ENCODE measurements at places on chromosomes 7 and 10.

- no peak for DNase-seq
These were observed 25.9 kb downstream of the TIMM23 start for GRCh38 chr10:45997994-45998763.

DNA sequence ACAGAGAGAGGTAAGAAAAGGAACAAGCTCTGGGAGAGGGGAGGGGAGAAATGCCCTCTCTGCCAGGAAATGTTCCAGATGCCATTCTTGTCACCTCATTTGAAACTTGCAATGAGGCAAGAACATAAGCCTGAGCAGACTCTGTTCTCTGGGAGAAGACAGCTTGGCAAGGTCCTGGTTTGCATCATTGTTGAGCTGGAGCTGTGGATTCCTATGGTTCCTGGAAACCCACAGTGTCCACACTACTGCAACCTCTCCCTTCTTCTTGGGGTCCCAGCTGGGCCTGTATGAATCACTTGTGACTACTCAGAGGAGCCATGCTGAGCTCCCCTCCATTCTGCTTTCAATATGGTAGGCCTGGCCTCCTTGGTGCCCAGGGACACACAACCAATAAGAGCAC is 60.8 kb upstream of the HECTD2 start:
- DNase-seq, result peak; percentile 98

- DNase-seq, result peak; percentile 48
These were observed 139.9 kb upstream of the ZNF438 start for GRCh38 chr10:31171402-31172083.

- no peak for DNase-seq
These were observed 905 bp downstream of the ASB13 start for GRCh38 chr10:5665373-5666007.

GRCh38 chr10:91012502-91012901 is 91.6 kb upstream of the ANKRD1 start:
- no peak for DNase-seq

DNA sequence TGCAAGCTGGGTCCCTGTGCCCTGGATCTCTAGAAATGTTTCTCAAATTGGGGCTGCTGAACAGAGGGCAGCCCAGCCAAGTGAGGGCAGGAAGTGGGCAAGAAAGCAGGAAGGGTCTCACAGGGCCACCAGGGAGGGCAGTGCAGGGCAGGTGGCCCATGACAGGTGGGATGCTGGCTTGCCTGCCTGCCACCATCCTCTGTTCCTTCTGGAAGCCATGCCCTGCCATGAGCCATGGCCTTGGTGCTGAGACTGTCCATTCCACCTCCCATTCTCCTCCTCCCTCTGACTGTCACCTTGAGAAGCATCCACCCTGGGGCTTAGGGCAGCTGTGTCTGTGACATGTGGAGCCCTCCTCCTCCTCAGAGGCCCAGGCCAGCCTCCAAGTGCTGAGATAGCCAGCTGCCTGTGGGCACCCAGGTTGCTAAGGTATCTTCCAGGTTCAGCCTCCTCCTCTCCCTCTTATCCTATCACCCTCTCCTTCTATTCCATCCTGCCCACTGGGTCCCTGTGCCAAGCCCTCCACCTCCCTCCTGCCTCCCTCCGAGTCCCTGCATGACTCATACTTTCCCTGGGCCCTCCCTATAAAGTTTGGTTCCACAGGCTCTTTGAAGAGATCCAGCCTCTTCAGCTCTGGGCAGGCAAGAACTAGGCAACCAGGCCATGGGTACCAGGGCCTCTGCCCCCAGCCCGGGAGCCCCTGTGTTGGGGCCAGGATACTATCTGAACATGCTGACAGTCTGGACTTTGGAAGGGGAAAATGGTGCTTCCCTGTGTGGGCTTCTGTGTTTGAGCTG is 1.3 kb downstream of the VSIR start:
- DNase-seq, result no peak

DNA sequence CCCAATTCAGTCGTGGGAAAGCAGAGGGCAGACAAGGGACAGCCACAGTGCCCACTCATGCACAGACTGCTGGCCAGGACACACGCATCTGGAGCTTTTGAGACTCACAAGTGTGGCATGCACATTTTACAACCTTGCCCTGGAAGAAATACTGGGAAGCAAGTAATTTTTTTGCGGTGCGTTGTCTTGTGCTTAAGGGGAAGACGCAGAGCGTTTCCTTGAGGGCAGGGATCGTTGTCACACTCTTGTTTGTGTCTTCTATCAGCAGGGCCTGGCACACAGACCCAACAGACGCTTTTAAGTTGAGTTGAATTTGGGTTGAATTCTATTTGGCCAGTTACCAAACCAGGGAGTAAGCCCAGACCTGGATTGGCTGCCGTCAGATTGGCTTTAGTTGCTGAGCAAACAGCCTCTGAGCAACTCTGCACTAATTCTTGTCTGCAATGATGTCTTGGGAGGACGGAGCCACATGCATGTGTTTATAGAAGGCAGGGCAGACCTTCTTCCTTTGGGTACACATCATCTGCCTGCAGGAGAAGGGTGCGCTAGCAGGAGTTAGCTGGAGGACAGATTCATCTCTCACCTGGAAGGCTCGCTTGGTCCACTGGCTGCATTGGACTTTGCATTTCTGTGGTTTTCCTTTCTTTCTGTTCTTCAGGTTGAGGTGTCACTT is 38.4 kb downstream of the IL2RA start:
- DNase-seq, result no peak

- DNase-seq, result no peak
These were observed 1.9 kb downstream of the TAS2R40 start for GRCh38 chr7:143223784-143224183.

- DNase-seq, result no peak
These were observed 679.2 kb downstream of the SDK1 start for GRCh38 chr7:3980300-3980643.

DNA sequence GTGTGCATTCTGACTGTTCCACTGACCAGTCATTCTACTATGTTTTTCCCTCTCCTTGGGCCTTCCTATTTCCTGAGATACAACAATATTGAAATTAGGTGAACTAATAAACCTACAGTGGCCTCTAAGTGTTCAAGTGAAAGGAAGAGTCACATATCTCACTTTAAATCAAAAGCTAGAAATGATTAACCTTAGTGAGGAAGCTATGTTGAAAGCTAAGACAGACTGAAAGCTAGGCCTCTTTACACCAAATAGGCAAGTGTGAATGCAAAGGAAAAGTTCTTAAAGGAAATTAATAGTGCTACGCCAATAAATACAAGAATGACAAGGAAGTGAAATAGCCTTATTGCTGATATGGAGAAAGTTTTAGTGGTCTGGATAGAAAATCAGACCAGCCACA is 5.7 kb upstream of the DYNC1I1 start:
- DNase-seq, result no peak

- no peak for DNase-seq
These were observed 299.1 kb downstream of the LHFPL3 start for GRCh38 chr7:104627516-104627915.

- no peak for DNase-seq
These were observed 87.4 kb downstream of the FOXL3 start for GRCh38 chr7:377080-378040.

DNA sequence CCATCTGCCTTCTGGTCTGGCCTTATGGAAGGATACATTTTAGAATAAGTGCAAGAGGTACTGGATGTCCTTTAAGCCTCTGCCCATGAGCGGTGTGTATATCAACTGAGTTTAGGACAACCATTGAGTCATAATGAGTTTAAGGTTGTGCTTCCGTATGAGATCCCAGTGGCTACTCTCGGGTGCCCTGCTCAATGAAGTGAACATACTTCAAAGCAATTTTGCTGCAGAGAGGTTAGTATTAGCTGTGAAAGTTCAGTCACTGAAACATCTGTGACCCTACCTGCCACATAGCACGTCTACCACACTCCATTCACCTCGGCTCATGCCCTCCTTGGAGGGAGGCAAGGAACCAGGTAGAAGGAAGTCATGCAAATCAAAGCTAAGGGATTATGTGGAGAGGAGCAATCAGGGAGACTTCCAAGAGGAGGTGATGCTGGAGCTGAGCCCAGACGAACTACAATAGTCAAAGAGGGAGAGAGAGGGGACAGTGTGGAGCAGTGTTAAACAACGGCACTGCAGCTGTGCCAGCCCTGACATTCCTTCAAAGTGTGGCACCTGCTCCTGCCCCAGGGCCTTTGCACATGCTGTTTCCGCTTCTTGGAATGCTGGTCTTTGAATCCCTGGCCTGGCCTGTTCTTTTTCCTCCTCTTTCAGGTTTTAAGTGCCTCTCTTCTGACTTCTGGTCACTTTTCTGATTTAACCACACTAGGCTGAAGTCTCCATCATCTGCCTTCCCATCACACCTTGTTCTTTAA is 25.4 kb downstream of the BTBD16 start:
- DNase-seq, result no peak

- no peak for DNase-seq
These were observed 16.5 kb downstream of the ADCY1 start for GRCh38 chr7:45590679-45591057.

DNA sequence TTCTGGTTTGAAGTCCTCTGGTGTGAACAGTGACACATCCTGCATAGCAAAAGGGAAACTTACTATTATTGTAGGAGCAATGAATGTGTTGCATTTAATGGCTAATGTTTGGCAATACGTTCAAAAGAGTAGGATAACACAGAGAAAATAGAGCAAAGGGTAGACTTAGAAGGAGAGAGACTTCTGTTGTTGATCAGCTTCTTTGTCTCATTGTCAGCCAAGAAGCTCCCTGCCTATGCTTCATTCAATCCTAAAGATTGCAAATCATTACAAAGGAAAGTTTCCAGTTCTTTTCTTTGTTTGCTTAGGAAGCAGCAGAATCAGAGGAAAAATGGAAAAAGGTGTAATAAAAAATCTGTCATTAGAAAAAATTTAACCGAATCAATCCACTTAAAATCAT is 7.9 kb upstream of the TSPAN13 start:
- DNase-seq, result no peak

DNA sequence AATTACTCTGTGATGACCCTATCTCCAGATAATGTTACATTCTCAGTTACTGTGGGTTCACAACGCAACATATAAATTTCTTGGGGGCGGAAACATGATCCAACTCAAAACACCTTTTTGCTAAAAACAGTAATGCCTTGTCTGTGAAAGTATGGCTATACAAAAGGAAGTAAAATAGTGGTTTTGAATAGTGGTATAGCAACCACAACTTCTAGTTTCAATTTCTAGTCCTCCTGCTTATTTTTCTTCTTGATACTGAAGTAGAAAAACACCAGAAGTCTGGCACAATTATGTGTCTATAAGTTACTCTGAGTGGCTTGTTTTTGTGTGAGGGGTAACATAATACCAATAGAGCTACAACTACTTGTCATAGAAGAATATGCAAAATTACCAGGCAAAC is 21.5 kb upstream of the ZNF800 start:
- no peak for DNase-seq

DNA sequence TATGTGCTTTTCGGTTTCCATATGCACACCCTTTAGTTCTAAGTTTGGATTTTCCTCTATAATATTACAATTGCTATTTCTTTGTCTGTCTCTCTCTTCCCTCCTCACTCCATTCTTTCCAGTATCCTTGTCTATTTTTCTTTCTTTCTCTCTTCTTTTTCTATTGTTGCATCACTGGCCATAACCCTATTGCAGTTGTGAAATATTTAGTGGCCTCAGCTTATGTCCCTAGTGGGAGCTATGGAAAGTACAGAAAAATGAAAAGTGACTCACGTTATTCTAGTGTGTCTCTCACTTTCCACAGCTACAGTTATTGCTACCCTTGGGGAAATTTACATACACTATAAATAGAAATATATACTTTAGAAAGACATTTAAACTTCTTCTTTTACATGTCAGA is 59.1 kb downstream of the CNTNAP2 start:
- DNase-seq, result no peak

DNA sequence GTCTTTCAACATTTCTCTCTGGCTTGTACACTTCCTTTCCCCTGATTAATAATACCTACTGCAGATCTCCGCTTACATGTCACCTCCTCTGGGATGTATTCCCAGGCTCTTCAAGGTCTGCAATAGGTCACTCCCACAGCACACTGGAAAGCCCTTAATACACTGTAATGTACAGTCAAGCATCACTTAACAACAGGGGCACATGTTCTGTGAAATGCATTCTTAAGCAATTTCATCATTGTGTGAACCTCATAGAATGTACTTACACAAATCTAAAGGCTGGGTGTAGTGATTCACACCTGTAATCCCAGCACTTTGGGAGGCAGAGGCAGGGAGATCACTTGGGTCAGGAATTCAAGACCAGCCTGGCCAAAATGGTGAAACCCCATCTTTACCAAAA is 1.9 kb downstream of the COX15 start:
- DNase-seq, result peak; percentile 29

DNA sequence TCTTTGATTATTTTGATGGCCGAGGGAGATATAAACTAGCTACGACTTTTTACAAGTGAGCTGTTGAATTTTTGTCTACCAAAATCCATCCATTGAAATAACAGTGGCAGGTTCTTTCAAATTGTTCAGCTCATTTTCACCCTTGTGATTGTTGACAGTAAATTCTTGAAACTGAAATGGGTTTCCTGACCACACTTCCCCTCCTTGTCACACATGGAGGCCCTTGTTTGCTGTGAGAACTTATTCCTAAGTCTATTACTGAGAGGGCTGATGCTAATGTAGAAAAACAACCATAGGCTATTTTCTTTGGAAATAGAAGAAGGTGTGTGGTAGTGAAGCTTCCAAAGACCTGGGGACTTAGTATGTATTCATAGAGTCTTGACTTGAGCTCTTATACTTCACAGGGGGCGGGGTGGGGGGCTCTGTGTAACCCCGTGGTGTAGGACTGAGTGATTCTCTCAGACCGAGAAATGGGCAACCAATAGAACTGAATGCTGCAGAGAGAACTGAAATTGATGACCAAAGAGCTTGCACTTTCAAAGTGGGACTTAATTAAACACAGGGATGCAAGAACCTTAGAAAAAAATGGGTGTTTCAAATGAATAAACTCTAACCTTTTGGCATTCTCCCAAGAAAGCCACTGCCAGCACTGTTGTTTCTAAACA is 718.9 kb downstream of the CCSER2 start:
- DNase-seq, result no peak

GRCh38 chr7:6344278-6344677 is 71.9 kb upstream of the CYTH3 start:
- no peak for DNase-seq

DNA sequence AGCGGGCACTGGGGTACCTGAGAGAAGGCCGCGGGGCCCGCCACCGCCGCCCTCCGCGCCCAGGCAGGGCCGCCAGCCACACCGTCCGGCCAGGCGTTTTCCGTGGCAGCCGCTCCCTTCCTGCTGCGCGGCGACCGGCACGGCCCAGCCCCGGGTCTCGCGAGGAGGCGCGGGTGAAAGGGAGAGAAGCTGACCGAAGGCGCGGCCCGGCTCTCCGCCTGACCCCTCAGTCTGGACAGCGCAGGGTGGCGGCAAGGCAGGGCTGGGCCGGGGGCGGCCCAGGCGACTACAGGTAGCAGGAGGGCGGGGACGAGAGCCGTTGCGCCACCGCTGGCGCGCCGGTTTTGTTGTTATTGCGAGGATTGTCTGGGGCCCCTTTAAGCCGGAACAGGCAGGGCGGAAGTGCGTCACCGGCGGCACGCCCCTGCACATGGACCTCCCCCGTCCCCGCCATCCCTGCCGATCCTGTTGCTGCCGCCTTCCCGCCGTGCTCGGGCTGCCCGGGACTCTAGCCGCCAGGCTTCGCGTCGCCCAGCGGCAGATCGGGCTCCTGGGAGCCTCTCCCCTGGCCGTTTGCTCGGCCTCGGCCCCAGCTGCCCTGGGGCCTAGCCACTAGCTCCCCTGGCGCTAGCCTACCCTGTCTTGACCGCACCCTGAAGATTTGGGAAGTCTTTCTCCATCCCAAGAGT is at the start of gene HERPUD2:
Gene HERPUD2 (minus strand): TSS at position 352 of the 689 bp plus-strand sequence. CDS start 805 bp downstream, outside the sequence.
- DNase-seq, result peak; percentile 67

GRCh38 chr7:151371266-151371665 is 29.7 kb downstream of the NUB1 start:
- DNase-seq, result no peak

GRCh38 chr10:10826125-10826524 is 191.5 kb upstream of the CELF2 start:
- peak; percentile 81 for DNase-seq

Data from skeletal muscle cell (primary cell).